Astrocyte (in vitro differentiated cells and primary cell): ENCODE measurements at places on chromosomes 12 and 14. TPM values are rescaled to one million over a fixed set of nuclear protein-coding genes. Genes with fewer than 3 reads are reported as not detected.

DNA sequence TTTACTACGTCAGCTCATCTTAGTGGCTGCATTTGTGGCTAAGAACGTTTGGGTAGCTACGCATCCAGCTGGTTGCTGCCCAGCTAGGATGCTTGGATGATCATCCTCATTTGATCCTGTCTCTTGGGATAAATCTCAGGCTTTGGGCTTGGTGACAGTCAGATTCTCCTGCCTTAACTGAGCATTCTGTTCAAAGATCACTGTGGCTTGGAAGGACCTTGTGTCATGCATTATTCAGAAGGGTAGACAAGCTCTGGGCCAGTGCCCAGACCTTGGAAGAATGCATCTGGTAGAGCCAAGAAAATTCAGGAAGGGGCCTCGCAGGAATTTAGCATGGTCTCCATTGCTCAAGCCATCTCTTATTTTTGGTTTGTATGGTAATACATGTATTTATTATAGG, 188.4 kb downstream of the NRXN3 start:
- no peak for DNase-seq
- no peak overlapping the region for H3K27ac ChIP-seq
- no peaks in the 10 kb centered on the region for H3K36me3 ChIP-seq

GRCh38 chr12:111997300-111997699, 15.7 kb downstream of the TMEM116 start:
- H3K27ac ChIP-seq = no peak overlapping the region
- no peak overlapping the region for H3K4me3 ChIP-seq
- no peak for DNase-seq
- H3K4me1 ChIP-seq = no peaks in the 10 kb centered on the region

DNA sequence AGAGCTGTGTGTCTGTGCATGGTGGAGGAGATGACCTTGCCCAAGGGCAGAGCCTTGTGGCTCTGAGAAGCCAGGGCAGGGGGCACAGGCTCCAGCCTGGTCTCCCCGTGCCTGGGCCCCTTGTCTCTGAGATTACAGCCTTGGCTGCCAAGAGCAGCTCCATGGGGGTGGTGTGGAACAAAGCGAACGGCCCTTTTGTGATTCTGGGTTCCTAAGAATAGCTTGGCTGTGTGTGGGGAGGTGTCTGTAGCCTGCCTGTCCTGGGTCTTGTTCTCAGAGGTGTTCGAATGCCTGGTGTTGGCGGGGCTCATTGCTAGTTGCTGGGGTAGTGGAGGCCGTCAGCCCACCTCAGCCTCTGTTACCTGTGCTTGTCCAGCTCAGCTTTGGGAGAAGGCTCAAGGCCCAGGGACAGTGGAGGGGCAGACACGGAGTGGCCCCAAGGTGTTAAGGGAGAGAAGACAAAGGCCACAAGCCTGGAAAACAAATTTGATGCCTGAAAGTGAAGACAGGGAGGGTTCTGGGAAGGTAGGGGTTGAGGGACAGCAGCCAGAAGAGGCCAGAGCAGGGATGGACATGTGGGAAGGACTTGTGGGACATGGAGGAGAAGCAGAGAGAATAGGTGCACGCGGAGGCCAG, 7.4 kb upstream of the MYH7 start:
- no peak overlapping the region for H3K27ac ChIP-seq
- no peak for DNase-seq
- H3K27me3 ChIP-seq = peaks cover 2% of the 10 kb centered on the region
- no peak overlapping the region for H3K4me3 ChIP-seq
- no peaks in the 10 kb centered on the region for H3K36me3 ChIP-seq

GRCh38 chr14:63180011-63180410, 24.2 kb upstream of the RHOJ start:
- peaks cover 30% of the 10 kb centered on the region for H3K4me1 ChIP-seq
- H3K4me3 ChIP-seq = no peak overlapping the region
- H3K27ac ChIP-seq = no peak overlapping the region
- no peaks in the 10 kb centered on the region for H3K27me3 ChIP-seq
- H3K36me3 ChIP-seq = no peaks in the 10 kb centered on the region
- DNase-seq = no peak

VASH1 gene
- total RNA-seq = 13.6 and 23.6 TPM in 2 replicates

- DNase-seq = no peak
- H3K4me3 ChIP-seq = no peak overlapping the region
- H3K36me3 ChIP-seq = no peaks in the 10 kb centered on the region
- H3K27me3 ChIP-seq = no peaks in the 10 kb centered on the region
- peaks cover 5% of the 10 kb centered on the region for H3K4me1 ChIP-seq
Observed at GRCh38 chr14:22997676-22998323, 12.1 kb downstream of the C14orf93 start.

- H3K4me1 ChIP-seq = no peaks in the 10 kb centered on the region
- DNase-seq = no peak
- H3K27ac ChIP-seq = no peak overlapping the region
- no peaks in the 10 kb centered on the region for H3K27me3 ChIP-seq
- H3K4me3 ChIP-seq = no peak overlapping the region
Observed at GRCh38 chr12:84072961-84073360, 839.6 kb downstream of the SLC6A15 start.

HOXC12 gene
- not detected in 2 replicates for total RNA-seq

- H3K27ac ChIP-seq = no peak overlapping the region
- H3K4me3 ChIP-seq = no peak overlapping the region
- no peaks in the 10 kb centered on the region for H3K36me3 ChIP-seq
- H3K4me1 ChIP-seq = no peaks in the 10 kb centered on the region
- H3K27me3 ChIP-seq = no peaks in the 10 kb centered on the region
Observed at GRCh38 chr12:75271576-75271975, 58.5 kb downstream of the CAPS2 start.
